Renal cortex interstitium (tissue), 15 donors: ENCODE measurements at places on chromosomes 5 and 9.

DNA sequence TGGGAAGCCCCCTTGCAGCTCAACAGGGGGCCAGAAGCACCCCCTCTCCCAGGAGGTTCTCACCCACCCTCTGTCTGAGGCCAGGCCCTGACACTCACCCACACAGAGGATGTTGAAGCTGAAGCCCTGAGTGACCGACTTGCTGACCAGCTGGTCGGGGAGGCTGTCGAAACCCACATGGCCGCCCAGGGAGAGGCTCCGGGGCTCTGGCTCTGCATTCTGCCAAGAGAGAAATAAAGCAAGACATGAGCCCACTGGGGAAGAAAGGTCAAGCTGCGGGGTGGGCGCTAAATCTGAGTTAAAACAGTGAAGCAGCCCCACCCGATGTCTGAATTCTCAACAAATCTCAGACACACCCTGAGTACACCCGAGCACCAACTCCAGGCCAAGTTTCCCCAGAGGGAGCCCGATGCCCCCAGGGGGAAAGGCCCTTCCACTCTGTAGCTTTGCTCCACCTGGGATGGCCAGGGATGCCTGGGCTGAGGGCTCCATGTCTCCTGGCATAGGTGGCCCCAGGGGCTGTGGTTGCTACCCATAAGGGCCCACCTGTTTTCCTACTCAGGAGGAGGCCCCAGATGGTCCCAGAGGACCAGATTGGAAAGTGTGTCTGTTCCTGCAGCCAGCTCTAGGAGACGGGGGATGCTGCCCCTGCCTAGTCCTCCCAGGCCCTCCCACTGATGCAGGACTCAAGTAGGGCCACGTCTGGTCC lies 11.6 kb downstream of the SEPTIN8 start:
- no peak for DNase-seq

- DNase-seq = no peak
Measured at GRCh38 chr5:20636686-20637085, 648.7 kb upstream of the CDH18 start.

GRCh38 chr9:81574405-81574804 lies 114.9 kb downstream of the TLE1 start:
- no peak for DNase-seq

- DNase-seq = no peak
Measured at GRCh38 chr5:38753141-38753540, 92.7 kb upstream of the OSMR start.
